ENCODE measurements at places on chromosomes 3 and 15.
A peak's percentile ranks its signal among the peaks of the same experiment; 100 is the strongest.

- DNase-seq, result no peak
These were observed 12.8 kb downstream of the NMNAT3 start for GRCh38 chr3:139664958-139665357.

DNA sequence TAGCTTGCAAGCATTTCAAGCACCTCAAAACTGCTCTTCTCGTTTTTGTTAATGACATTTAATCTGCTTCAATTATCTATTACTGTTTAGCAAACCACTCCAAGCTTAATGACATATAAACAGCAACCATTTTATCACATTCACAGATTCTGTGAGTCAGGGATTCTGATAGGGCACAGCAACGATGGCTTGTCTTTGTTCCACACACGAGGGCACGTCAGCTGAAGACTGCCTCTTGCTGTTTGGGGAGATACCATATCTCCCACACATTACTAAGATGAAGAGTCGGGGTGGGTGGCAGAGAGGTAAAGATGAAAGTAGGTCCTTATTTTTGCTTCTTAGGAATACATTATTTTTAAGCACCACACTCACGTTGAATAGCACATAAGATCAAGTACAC is 19.3 kb downstream of the CPOX start:
- DNase-seq, result no peak

DNA sequence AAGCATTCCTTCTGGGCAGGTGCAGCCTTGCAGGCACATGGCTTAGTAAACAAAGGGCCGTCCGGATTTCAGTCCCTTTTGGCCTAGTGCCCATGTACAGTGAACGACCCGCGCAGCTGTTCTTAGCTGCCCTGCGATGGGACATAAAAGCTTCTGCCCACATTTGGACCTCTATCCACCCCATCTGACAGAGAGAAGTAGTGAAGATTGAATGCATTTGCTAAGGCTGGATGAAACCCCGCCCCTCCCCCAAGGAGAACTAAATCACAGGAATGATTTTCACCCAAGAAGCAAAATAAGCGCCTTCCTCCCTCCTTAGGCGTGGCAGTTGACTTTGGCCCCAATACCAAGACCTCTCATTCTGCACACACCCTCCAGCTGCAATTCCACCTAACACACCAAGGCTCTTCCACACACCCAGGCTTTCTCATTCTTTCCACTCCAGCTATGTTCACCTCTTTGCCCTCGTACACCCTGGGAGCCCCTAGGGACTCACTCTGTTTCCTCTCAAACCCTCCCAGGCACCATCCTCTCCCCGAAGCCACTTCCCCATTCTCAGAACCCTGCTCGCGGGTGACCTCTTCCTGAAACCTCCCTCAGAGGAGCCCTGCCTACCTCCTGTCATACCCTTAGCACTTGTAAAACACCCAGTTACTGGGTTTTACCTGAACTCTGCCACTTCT is 14.1 kb upstream of the HRH1 start:
- DNase-seq, result peak; percentile 76

GRCh38 chr3:29926378-29926777 is 645.5 kb downstream of the RBMS3 start:
- DNase-seq, result no peak

- peak; percentile 59 for DNase-seq
These were observed 20.3 kb upstream of the CSPG4 start for GRCh38 chr15:75732809-75733451.

- DNase-seq, result no peak
These were observed 61.2 kb upstream of the EPHB3 start for GRCh38 chr3:184500344-184500923.

GRCh38 chr3:43893727-43894126 is 203.0 kb downstream of the ABHD5 start:
- DNase-seq, result no peak

- no peak for DNase-seq
These were observed 15.9 kb downstream of the ABTB1 start for GRCh38 chr3:127688416-127689265.

DNA sequence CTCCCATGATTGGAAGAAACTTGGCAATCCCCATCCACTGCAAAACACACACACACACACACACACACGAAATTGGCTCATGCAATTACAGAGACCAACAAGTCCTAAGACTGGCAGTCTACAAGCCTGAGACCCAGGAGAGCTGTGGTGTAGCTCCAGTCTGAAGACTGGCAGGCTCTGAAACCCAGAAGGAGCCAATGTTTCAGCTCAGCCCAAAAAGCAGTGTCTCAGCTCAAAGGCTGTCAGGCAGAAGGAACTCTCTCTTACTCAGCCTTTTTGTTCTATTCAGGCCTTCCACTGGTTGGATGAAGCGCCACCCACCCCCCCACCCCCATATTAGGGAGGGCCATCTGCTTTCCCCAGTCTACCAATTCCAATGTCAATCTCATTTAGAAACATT is 32.1 kb downstream of the MESD start:
- peak; percentile 17 for DNase-seq

- no peak for DNase-seq
These were observed 782 bp upstream of the BCL6 start for GRCh38 chr3:187746059-187746441.

Data from lower leg skin (tissue), 4 donors.